ENCODE measurements at places on chromosomes 5 and 9.

- no peak for DNase-seq
Observed at GRCh38 chr9:136464241-136464640, 18.6 kb downstream of the SEC16A start.

GRCh38 chr9:131567910-131568309 is 22.6 kb downstream of the PRRT1B start:
- DNase-seq, result no peak

DNA sequence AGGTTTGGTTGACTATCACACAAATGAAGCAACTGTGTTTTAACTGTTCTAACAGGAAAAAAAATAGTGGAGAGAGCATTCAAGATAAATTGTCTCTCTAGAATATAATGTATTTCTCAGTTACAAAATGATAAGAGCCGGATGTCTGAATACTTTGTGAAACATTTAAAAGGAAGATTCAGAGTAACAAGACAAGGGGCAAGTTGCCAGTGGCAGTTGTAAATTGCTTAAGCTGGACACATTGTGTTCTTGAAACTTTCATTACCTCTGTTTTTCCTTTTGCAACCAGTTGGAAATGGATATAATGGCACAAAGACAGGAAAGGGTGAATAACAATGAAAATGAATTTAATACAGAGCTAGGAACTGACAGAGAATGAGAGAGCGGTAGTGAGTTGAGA is 15.2 kb upstream of the TBCA start:
- DNase-seq, result no peak

DNA sequence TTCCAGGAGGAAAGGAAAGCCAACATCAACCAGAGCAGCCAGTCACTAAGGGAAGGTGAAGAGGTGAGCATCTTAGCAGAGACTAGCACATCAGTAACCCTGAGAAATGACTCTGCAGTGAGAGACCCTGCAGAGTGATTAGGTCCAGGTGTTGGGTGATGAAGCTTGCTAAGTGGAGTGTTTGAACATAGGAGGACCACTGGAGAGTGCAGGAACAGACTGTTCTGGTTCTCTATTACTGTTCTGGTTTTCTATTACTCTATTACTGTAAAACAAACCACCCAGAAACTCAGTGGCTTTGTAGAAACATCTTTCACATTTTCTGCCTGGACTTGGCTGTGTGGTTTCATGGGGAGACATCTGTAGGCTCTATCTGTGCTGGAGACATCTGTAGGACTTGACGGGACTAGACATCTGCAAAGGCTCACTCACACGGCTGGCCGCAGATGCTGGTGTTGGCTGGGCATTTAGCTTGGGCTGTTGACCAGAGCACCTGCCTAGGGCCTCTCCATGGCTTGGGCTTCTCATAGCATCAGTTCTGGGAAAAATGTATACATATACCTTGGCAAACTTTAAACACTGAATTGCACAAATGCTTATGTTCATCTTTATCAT is 33.4 kb upstream of the SPATA31E1 start:
- no peak for DNase-seq

DNA sequence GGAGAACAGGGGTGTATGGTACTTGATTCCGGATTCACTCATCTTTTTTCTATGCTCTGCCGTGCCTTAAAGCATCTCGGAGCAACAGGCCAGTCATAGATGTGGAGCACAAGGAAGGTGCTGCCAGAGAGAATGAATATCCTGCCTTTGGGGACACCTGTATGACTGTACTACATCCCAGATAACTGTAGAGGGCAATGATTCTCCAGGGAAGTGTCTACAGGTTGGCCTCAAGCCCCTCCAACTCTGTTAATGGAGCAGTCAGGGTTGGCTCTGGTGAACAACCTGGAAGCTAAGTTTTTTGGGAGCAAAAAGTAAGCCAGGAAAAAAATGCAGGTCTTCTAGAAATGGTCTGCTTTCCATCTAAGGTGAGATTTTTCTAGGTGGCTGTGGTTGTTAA is 71.0 kb downstream of the NREP start:
- DNase-seq, result no peak

DNA sequence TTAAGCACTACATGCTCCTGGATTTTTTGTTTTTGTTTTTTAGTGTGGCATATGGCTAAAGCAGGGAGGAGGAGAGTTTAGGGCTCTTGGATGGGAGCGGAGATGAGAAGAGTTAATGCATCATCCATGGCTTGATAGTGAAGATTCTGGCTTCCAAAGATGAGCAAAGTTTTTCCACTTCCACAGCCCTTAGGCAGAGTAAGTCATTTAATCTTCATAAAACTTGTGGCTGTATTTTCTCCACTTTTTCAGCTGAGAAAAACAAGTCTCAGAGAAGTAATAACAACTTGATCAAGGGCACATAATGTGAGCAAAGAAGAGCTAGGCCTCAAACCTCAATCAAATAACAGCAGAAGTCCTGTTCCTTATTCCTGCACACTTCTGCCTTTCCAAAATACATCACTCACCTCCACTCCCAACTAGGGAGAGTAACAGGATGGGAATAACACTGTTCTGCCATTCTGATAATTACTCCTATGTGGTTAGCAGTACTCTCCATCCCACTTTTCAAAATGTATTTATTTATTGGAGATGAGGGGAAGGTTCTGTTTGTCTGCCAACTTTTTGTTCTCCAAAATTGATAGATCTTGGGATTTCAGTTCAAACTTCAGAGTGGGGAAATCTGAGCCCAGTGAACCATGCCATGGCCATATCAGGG is 53.7 kb upstream of the DPYSL3 start:
- no peak for DNase-seq

GRCh38 chr9:90808398-90808797 is 6.8 kb downstream of the SYK start:
- DNase-seq, result no peak

GRCh38 chr5:61790678-61791077 is 458.6 kb downstream of the ZSWIM6 start:
- DNase-seq, result no peak

DNA sequence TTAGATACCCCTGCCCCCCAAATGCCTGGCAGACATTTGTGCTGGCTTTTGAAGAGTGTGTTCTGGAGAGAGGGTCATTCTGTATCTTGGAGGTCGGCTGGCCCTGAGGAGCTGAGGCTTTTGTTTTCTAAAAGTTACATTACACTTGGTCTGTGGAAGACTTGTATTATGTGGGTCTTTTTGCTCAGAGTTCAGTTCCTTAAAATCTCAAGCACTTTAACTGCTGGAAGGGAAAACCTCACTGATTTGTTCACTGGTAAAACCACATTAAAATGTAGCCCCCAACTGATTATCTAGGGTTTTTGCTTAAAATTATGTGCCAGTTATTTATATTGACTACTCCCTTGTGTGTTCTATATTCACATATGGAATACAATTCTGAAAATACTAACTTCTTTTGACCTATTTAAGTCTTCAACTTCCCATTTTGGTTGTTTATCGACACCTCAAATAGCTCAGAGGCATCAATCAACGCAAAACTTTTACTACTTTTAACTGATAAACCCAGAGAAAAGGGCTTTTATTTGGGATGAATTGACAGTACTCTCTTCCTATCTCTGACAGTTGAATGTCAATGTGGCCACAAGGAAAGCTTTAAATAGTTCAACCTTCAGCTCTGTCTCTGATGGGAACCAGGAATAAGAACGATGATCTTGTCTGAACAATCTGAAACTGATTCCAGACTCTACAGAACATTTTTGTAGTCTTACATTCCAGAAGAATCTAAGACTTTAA is 54.0 kb upstream of the MAP3K1 start:
- no peak for DNase-seq

DNA sequence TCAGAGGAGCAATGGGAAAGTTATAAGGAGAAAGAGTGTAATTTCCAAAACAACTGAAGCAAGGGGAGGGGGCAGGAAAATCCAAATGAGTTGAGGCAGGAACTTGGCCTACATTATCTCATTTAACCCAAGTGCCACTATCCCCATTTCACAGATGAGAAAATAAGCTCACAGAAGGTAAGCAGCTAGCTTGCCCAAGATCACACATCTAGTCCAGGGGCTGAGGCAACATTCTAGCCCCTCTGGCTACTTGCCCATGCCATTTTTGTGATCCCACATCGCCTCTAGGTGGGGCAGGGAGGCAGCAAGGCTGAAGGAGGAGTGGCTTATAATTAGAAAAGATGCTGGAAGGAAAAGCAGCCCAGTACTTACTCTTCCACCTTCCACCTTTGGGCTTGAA is 2.6 kb upstream of the PSIP1 start:
- no peak for DNase-seq

DNA sequence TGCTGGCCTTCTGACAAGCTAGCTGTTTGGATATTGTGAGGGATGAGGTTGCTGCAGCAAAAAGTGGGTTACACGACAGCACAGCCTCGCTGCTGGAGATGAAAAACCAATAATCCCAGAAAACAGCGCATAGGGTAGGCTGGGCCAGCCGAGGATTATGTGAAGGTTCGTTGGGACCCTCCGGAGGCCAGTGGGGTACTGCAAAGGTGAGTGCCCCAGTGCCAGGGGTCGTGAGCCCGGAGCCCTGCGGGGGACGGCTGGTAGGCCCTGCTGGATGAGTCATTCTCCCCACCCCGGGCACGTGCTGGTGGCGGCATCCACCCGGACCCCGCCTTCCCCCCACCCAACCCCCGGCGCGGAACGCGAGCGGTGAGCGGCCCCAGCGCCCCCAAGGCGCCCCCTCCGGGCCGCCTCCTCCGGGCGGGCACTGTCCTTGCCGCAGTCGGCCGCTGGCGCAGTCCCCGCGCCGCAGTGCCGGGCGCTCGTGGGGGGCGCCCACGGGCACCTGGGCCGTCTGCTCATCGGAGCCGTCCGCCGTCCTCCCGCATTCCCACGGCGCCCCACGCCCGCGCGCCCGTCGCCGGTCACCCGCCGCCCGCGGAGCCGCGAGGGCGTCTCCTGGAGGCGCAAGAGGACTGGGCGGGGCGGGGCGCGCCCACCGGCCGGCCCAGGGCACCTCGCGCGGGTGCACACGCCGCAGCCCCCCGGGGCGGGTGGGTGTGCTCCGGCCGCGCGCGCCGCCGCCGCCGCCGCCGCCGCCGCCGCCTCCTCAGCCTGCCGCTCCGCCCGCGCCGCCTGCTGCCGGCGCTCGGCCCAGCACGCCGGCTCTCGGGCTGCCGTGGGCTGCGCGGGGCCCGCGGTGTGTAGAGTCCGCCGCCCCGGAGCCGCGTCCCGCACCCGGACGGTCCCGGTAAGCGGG is at the start of gene PHF24:
PHF24 (plus strand) TSS at position 794 of the 919 bp plus-strand sequence. CDS start 13,014 bp downstream, outside the sequence.
- no peak for DNase-seq

DNA sequence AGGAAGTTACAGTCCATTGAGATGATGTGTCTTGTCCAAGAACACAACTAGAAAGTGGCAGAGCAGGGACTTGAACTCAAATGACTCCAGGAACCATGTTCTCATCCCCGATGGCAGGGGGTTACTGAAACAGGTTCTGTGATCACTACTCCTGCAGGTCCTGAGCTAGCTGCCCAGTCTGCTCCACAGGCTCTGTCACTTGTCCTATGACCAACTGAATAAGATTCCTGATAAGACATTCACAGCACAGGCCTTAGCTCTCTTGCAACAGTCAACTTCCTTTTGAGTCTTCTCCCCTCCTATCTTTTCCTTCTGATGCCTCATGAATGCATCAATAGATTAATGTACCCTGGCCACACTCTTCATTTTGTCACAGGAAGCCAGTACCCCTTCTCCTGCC is 109.2 kb downstream of the SH3TC2 start:
- DNase-seq, result no peak

GRCh38 chr5:6551287-6551954 is 81.4 kb downstream of the NSUN2 start:
- no peak for DNase-seq

GRCh38 chr5:131079232-131079631 is 85.8 kb downstream of the HINT1 start:
- no peak for DNase-seq

GRCh38 chr9:128094166-128094949 is 26.3 kb downstream of the SLC25A25 start:
- no peak for DNase-seq

DNA sequence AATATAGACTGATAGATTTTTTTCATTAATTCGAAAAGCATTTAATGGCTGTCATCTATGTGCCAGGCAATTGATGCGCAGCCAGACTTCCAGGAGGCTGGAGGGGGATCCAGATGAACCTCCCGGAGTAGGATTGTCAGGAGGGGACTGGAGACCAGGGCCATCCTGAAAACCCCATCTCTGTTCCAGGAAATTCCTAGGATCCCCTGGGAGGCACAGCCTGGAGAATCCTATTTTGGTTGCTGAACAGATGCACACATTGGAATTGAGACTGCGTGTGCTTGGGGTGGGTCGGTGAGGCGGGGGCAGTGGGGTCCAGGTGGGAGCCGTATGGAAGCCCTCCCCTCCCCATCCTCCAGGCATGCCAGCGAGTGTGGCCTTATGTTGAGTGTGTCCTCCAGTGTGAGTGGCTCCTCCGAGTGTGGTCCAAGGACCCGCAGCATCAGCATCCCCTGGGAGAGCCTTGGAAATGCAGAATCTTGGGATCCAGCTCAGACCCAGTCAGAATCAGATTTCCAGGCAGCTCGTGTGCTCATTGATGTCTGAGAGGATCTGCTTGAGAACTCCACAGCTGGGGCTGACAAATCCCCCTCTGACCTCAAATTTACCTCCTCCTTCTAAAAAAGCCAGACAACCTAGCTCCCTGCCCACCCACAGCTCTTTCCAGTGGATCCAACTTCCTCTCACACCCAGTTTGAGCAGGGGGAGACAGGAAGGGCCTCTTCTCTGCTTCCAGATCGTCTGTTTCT is 38.7 kb downstream of the ROPN1L start:
- no peak for DNase-seq

- DNase-seq, result no peak
Observed at GRCh38 chr9:21294364-21294774, 10.7 kb downstream of the IFNA5 start.

GRCh38 chr5:55481293-55481855 is 53.4 kb downstream of the PLPP1 start:
- DNase-seq, result no peak

DNA sequence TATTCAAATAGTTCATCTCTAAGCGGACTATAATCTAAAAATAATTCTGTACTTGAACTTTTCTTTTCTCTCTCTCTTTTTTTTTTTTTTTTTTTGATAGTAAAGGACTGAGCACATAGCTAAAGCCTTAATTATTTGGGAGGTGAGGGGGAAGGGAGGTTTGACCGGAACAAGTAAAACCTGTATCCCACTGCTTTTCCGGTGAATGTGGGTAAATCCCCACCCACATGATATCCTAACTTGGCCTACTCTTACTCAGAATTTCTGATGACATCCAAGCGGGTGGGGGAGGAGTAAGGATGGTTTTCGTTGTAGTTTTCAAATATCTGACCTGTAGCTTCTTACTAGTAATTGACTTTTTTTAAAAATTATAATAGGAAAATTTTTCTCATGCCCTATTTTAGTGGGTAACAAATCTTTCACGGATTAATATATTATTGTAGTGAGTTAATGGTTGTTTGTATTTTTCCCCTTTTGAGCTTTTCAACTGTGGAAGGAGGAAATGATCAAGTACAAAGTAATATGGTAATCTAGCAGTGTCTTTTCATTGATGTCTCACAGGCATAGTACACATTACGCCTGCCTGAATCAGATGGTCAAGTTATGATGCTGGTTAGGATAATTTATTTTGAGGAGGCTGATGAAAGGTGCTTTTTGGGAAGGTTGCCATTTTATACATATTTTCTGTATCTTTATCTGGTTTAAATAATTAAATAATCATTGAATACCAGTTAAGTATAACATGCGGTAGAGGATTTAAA is 2.2 kb upstream of the ELL2 start:
- DNase-seq, result no peak

GRCh38 chr5:131377785-131378325 is 114.0 kb downstream of the CDC42SE2 start:
- DNase-seq, result no peak

GRCh38 chr5:77560677-77561263 is 68.7 kb upstream of the WDR41 start:
- DNase-seq, result peak; percentile 19

GRCh38 chr5:146081556-146081955 is 23.8 kb downstream of the PLAC8L1 start:
- DNase-seq, result no peak

- DNase-seq, result no peak
Observed at GRCh38 chr5:122559676-122560075, 215.2 kb upstream of the SNX2 start.
